ENCODE measurements at places on chromosomes 7 and 10.

DNA sequence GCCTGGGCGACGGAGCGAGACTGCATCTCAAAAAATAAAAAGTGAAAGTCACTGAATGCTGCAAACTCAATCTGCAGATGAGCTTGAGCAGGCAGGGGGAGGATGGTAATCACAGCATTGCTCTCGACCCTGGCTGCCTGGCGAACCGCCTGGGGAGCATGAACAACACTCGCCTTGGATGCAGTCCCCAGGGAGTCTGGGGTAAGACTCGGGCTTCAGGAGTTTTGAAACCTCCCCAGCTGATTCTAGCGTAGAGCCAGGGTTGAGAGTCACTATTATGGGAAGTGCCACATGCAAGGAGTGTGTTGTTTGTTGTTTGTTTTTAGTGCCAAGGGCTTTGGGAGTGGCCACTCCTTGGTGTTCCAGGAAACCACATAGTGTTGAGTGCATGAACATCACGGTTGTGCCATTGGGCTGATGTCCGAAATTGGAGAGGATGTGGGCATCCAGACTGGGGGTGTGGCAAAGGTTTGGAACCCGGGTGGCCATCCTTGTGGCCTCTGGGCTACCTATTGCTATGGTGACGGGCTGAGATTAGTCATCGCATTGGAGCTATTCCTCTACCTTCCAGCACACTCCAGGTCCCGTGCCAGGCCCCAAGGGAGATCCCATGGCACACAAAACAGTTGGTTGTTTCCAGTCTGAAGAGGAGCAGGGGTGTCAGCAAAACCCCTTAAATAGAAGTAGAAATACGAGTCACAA is 92.6 kb downstream of the RGS10 start:
- no peak overlapping the region for H3K27ac ChIP-seq
- H3K27me3 ChIP-seq: no peaks in the 10 kb centered on the region
- H3K36me3 ChIP-seq: no peaks in the 10 kb centered on the region
- H3K4me1 ChIP-seq: no peaks in the 10 kb centered on the region
- DNase-seq: no peak

GRCh38 chr10:73911553-73912004 is 647 bp downstream of the PLAU start:
- no peaks in the 10 kb centered on the region for H3K27me3 ChIP-seq
- peak overlapping the region; percentile 35 for H3K4me3 ChIP-seq
- no peak for DNase-seq
- no peaks in the 10 kb centered on the region for H3K36me3 ChIP-seq
- H3K27ac ChIP-seq: peak overlapping the region; percentile 21
- peaks cover 10% of the 10 kb centered on the region for H3K4me1 ChIP-seq

- H3K36me3 ChIP-seq: no peaks in the 10 kb centered on the region
- no peaks in the 10 kb centered on the region for H3K27me3 ChIP-seq
- H3K4me1 ChIP-seq: peaks cover 2% of the 10 kb centered on the region
- peak overlapping the region; percentile 85 for H3K4me3 ChIP-seq
- H3K27ac ChIP-seq: peak overlapping the region; percentile 60
- DNase-seq: no peak
These were observed 432 bp downstream of the TMEM248 start for GRCh38 chr7:66921396-66921917.

DNA sequence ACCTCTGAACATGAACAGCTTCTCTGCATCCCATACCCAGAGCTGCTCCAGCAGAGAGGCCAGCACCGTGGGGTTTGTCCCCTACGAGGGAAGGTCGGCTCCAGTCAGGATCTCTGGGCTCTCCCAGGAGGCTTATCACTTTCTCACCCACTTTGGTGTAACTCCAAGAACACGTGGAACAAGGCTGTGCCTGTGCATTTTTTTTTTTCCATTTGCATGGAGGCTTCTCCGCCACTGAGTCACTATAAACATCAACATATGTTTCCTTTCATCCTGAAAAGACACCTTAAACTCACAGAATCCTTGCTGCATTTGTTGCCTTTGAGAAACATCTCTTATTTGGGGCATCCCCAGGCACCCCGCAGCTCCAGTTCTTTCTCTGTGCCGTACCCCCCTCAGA is 29.4 kb upstream of the ECHDC3 start:
- no peak overlapping the region for H3K4me3 ChIP-seq
- no peaks in the 10 kb centered on the region for H3K27me3 ChIP-seq
- DNase-seq: no peak
- no peaks in the 10 kb centered on the region for H3K36me3 ChIP-seq
- H3K4me1 ChIP-seq: peaks cover 20% of the 10 kb centered on the region

DNA sequence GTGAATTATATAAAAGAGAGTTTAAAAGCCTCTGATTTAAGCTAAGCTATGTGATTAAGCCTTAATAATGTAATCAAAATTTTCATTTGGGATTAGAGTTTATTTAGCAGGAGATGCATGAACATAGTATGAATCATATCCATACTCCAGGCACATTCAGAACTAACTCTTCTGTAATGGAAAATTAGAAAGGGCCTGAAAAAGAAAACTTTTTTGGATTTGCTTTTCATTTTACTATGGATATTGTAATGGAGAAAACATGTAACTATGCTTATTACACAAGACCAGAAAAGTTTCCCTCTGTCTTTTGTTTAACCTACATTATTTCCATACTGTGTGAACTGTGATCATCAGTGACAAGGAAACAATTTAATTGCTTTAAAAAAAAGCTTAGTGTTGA is 22.0 kb downstream of the TES start:
- H3K27me3 ChIP-seq: no peaks in the 10 kb centered on the region
- no peak overlapping the region for H3K27ac ChIP-seq
- H3K4me1 ChIP-seq: no peaks in the 10 kb centered on the region

- no peak for DNase-seq
- H3K4me1 ChIP-seq: peaks cover 30% of the 10 kb centered on the region
- no peak overlapping the region for H3K4me3 ChIP-seq
- peaks cover 25% of the 10 kb centered on the region for H3K36me3 ChIP-seq
These were observed 5.6 kb downstream of the OGA start for GRCh38 chr10:101812606-101813005.

GRCh38 chr7:139476139-139476538 is 7.3 kb downstream of the KLRG2 start:
- no peaks in the 10 kb centered on the region for H3K36me3 ChIP-seq
- peaks cover 4% of the 10 kb centered on the region for H3K4me1 ChIP-seq
- DNase-seq: no peak
- no peaks in the 10 kb centered on the region for H3K27me3 ChIP-seq
- no peak overlapping the region for H3K4me3 ChIP-seq

DNA sequence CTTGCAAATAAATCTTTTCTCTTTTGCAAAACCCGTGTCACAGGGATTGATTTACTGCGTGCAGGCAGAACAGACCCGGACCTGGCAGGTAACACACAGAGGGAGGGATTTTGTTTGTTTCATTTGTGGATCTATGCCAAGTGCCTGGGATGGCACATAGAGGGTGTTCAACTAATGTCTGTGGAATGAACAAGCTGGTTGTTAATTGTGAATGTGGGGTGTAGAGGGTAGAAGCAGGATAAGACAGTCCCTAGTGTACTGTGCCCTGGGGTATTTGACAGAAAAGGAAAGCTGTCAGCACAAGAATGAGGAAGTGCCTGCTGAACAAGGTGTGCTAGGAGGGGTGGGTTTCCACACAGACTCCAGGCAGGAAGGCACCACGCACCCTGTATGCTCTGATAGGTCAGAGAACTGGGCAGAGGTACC is 331.8 kb downstream of the CALN1 start:
- DNase-seq: no peak
- no peaks in the 10 kb centered on the region for H3K27me3 ChIP-seq
- no peaks in the 10 kb centered on the region for H3K36me3 ChIP-seq
- no peak overlapping the region for H3K4me3 ChIP-seq
- H3K27ac ChIP-seq: no peak overlapping the region
- H3K4me1 ChIP-seq: no peaks in the 10 kb centered on the region

GRCh38 chr7:46559194-46559832 is 638.2 kb upstream of the IGFBP3 start:
- no peak for DNase-seq
- H3K27me3 ChIP-seq: no peaks in the 10 kb centered on the region
- no peak overlapping the region for H3K4me3 ChIP-seq

GRCh38 chr10:27638071-27638750 is 107.4 kb downstream of the MKX start:
- H3K27ac ChIP-seq: no peak overlapping the region
- no peak for DNase-seq
- no peaks in the 10 kb centered on the region for H3K4me1 ChIP-seq
- H3K36me3 ChIP-seq: no peaks in the 10 kb centered on the region
- H3K4me3 ChIP-seq: no peak overlapping the region

- H3K36me3 ChIP-seq: no peaks in the 10 kb centered on the region
- H3K4me1 ChIP-seq: no peaks in the 10 kb centered on the region
- no peak for DNase-seq
- H3K27ac ChIP-seq: no peak overlapping the region
- H3K4me3 ChIP-seq: no peak overlapping the region
These were observed 38.7 kb downstream of the CALML3 start for GRCh38 chr10:5563321-5563961.

GRCh38 chr10:21173802-21174714 is 276.9 kb upstream of the NEBL start:
- H3K4me3 ChIP-seq: peak overlapping the region; percentile 53
- peaks cover 9% of the 10 kb centered on the region for H3K4me1 ChIP-seq
- no peak overlapping the region for H3K27ac ChIP-seq
- H3K27me3 ChIP-seq: no peaks in the 10 kb centered on the region

DNA sequence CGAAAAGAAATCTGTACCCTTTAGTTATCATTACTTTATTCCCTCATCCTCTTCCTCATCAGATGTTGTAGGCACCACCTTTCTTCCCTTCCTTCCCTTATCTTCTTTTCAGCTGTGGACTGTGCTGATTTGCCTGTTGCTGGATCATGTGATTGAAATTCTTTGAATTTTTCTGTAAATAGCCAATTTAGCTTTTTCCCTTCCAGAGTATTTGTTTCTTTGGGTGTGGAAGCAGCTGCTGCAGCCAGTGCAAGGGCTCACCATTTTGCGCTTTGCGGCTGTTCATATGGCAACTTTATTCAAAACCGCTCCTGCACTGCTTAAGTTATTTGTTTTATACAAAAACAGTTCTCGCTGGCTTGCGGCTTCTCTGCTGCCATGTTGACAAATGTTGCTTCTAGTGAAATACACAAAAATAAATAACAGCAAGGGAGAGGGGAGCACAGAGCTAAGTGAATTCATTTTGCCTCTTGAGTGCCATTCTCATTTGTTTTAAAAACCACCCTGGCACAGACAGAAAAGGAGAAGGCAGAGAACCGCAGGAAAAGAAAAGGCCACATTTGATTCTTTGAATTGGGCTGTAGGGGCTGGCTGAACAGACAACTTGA is 151.2 kb downstream of the AUTS2 start:
- H3K27me3 ChIP-seq: no peaks in the 10 kb centered on the region
- no peak overlapping the region for H3K27ac ChIP-seq
- no peaks in the 10 kb centered on the region for H3K4me1 ChIP-seq
- no peaks in the 10 kb centered on the region for H3K36me3 ChIP-seq
- H3K4me3 ChIP-seq: no peak overlapping the region

GRCh38 chr10:9198611-9199010 is 1144.1 kb downstream of the GATA3 start:
- no peaks in the 10 kb centered on the region for H3K4me1 ChIP-seq
- no peaks in the 10 kb centered on the region for H3K36me3 ChIP-seq
- no peak for DNase-seq
- no peak overlapping the region for H3K27ac ChIP-seq
- no peak overlapping the region for H3K4me3 ChIP-seq

GRCh38 chr10:90718182-90718581 is 139.7 kb downstream of the HTR7 start:
- H3K36me3 ChIP-seq: no peaks in the 10 kb centered on the region
- H3K4me1 ChIP-seq: no peaks in the 10 kb centered on the region
- DNase-seq: no peak
- H3K27me3 ChIP-seq: no peaks in the 10 kb centered on the region

DNA sequence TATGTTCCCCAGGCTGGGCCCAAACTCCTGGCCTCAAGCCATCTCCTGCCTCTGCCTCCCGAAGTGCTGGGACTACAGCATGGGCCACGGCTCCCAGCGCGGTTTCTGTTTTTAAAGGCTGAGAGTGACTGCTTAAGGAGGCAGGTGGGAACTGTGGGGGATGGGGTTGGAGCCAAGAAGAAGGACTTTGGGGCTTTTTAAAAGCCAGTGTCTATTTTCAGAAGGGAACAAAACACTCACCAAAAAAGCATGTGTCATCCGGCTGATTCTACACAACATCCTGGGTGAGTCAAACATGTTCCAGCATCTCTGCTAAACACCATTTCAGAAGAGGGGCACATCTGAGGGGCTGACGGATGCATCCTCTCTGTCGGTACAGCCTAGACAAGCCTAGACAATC is 824.5 kb downstream of the TYW1 start:
- DNase-seq: no peak
- no peaks in the 10 kb centered on the region for H3K36me3 ChIP-seq
- H3K4me1 ChIP-seq: no peaks in the 10 kb centered on the region
- H3K4me3 ChIP-seq: no peak overlapping the region

GRCh38 chr10:78576276-78576675 is 492.5 kb upstream of the ZMIZ1 start:
- no peaks in the 10 kb centered on the region for H3K36me3 ChIP-seq
- H3K4me3 ChIP-seq: no peak overlapping the region
- H3K27me3 ChIP-seq: no peaks in the 10 kb centered on the region

DNA sequence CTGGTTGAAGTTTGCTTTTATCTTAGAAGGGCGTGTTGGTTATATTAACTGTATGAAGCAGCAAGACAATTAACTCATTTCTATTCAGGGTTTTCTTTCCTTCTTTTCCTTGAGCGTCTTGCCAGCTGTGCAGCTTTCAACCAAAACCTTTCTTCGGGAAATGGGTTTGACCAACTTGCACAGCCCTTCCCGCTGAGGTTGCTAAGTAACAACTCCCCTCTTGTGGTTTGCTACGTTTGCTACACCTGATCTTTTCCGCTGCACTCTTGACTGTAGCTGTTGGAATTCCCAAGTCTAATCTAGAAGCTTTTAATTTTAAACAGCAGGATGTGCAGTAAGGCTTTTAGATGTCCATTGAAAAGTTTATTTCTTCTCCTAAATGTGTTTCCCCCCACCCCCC is 116.9 kb downstream of the CDCA7L start:
- no peak overlapping the region for H3K4me3 ChIP-seq
- no peaks in the 10 kb centered on the region for H3K4me1 ChIP-seq
- H3K27me3 ChIP-seq: no peaks in the 10 kb centered on the region
- H3K27ac ChIP-seq: no peak overlapping the region
- no peak for DNase-seq

DNA sequence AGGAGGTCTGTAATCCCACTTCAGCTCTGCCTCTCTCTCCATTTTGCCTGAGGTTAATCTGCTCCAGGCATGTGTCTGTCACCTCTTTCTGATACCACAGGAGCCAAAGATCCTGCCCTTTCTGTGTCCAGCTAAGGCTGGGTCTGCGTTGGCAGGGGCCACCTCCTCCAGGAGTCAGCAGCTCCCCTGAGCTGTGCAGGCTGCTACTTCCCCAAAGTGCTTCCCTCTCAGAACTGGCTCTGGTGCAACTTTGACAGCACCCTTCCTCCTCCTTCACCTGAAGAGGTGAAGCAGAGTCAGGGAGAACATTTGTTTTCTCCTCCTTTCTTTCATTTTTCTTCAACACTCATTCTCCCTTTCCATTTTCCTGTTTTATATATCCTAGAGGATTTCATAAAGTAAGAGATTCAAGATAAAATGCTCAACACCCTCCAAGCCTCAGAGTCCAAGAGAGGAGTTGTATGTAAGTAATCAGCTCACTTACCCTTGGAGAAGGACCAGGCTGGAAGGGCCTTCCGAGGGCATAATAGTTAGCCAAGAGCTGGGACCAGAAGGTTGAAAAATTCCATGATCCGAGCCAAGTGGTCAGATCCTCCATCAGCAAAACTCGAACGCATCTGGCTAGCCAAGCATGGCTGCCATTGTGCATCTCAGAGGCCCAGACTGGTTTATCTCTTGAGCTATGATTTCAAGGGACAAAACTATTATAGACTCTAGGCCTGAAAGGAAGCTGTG is 257.3 kb downstream of the PTEN start:
- H3K36me3 ChIP-seq: no peaks in the 10 kb centered on the region
- H3K4me1 ChIP-seq: peaks cover 8% of the 10 kb centered on the region
- no peak for DNase-seq
- H3K4me3 ChIP-seq: no peak overlapping the region
- no peaks in the 10 kb centered on the region for H3K27me3 ChIP-seq
- H3K27ac ChIP-seq: no peak overlapping the region

Data from liver (tissue), 10 donors.